ENCODE measurements at places on chromosomes 12 and 14. TPM values are rescaled to one million over a fixed set of nuclear protein-coding genes. Genes with fewer than 3 reads are reported as not detected.

DNA sequence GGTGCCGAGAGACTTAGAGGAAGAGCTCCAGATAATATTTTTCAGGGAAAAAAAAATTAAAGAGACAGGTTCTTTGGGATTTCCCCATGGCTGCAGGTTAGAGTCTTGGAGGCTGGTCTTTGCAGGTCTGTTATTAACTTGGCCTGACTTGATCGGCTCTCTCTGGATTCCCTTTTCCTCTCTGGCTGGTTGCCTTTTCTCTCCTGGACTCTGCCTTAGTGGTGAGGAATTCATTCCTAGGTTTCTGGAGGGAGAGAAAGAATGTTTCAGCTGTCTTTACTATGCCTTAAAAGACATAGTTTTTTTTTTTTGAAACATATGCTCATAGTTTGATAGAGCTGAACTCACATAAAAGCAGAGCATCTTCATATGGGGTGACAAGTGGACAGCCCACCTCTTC lies 336.3 kb downstream of the BMP4 start:
- DNase-seq = no peak

- DNase-seq = peak; percentile 77
These were observed 193.9 kb downstream of the BCAT1 start for GRCh38 chr12:24754690-24755638.

DNA sequence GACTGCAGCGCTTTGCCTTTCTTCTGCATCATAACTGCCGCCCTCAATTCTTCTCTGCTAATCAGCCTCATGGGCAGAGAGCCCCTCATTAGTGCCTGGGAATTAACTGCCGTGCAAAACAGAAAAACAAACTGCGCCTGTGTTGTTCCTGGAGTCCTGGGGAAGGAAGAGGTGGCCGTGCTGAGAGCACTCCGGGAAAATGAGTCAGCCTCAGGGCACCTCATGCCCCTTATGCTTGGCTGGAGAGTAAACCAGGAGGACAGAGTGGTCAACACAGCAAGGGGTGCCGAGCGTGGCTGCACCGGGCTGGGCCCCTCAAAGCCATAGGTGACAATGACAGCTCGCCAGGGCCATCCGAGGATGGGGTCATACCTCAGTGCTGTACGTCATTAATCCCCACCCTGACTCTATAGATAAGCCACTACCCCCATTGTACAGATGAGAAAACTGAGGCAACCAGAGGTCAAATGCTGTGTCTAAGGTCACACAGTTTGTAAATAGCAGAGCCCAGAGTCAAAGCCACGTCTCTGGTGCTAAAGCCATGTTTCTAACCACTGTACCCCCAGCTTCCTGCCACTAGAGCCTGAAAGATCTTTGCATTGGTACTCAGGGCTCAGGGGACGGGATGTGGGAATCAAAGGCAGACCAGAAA lies 74.4 kb downstream of the RIMBP2 start:
- DNase-seq = no peak

DNA sequence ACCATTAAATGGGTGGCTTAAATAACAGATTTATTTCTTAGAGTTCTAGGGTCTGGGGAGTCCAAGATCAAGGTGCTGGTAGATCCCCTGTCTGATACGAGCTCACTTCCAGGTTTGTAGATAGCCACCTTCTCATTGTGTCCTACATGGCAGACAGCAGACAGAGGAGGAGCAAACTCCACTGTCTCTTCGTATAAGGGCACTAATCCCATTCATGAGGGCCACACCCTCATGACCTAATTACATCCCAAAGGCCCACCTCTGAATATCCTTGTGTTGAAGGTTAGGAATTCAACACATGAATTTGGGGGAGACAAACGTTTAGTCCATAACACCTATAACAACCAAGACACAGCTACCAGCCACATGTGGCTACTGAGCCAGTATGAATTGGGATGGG lies 47.1 kb upstream of the PPP2R5C start:
- no peak for DNase-seq

DNA sequence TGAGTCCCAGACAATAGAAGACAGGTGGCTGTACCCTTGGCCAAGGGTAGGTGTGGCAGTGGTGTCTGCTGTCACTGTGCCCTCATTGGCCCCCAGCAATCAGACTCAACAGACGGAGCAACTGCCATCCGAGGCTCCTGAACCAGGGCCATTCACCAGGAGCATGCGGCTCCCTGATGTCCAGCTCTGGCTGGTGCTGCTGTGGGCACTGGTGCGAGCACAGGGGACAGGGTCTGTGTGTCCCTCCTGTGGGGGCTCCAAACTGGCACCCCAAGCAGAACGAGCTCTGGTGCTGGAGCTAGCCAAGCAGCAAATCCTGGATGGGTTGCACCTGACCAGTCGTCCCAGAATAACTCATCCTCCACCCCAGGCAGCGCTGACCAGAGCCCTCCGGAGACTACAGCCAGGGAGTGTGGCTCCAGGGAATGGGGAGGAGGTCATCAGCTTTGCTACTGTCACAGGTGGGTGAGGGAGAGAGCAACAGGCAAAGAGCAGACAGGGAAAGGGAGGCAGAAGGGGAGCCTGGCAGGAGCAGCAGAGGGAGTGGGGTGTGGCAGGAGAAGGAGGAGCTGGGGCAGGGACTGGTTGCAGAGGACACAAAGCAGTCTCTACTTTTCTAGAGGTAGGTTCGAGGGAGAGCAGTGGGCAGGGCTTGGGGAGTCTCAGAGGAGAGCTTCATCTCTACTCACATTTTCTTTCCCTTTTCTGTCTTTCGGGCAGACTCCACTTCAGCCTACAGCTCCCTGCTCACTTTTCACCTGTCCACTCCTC lies 452 bp downstream of the INHBE start:
- no peak for DNase-seq

GRCh38 chr12:107465625-107466024 lies 220.0 kb upstream of the PWP1 start:
- no peak for DNase-seq

Gene GLT1D1
- total RNA-seq = 1.3 TPM

Gene PLA2G1B
- not detected for total RNA-seq

Gene LRRC23
- 12.8 TPM for total RNA-seq

Gene KRT73
- total RNA-seq = not detected

Gene RPS29
- 16,427 TPM for total RNA-seq

All from kidney epithelial cell (primary cell).